ENCODE measurements at places on chromosomes 4 and X.

DNA sequence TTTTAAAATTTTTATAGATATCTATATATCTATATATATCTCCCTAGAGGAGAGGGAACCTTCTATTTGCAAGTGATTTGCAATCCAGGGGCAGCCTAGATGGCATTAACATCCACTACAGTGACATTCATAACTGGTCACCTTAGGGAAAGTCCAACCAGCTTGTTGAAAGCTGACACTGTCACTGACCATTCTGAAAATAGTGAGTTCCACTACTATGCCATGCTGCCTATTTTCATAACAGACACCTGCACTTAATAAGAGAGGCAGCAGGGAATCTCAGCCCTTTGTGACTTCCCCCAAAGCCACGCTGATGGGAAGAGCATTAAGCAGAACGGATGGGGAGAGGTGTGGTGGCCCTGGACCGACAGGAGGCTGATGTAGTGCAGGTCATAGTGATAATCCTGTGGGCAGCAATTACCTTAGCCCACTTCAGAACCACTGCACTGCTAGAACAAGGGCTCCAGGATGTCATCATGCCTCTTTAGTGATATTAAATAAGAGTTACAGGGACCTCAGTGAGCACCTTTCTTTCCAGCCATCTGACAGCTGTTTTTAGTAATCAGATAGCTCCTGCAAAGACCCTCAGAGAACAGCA lies 51.3 kb downstream of the GPRIN3 start:
- DNase-seq = no peak

GRCh38 chr4:169922632-169923276 lies 103.4 kb downstream of the MFAP3L start:
- DNase-seq = no peak

GRCh38 chr4:170769862-170770261 lies 680.1 kb upstream of the AADAT start:
- DNase-seq = no peak

- peak; percentile 51 for DNase-seq
These were observed 6.2 kb downstream of the NCAPG start for GRCh38 chr4:17817027-17817426.

DNA sequence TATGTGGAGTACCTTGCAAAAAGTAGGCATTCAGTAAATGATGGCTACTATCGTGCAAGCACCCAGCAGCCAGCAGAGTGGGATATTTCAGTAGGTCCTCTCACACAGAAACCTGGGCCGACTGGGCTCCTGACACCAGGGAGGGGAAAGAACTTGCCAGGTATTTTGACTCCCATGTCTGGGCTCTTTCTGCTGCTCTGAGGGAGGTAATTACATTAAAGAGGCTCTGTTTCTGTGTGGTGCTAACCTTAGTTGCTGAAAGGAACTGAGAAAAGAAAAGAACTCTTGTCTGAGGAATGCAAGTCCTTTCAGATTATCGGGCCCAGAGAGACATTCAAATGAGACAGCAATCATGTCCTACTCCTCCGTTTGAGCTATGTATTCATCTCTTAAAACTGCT lies 175.8 kb upstream of the MTMR8 start:
- no peak for DNase-seq

DNA sequence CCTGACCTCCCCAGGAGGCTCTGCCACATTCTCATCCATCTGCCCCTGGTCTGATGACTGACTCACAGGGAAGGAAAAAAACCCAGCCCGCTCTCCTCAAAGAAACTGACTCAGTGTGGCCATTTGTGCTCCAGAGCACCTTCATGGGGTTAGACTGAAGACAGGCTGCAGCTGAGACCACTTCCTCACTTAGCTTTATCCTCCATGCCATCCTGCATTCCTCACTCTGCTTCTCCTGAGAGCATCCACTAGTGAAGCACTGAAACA lies 35.9 kb upstream of the HPSE start:
- no peak for DNase-seq

- no peak for DNase-seq
These were observed 121.4 kb upstream of the CXorf66 start for GRCh38 chrX:140086691-140087090.

- DNase-seq = no peak
These were observed 8.8 kb upstream of the IL3RA start for GRCh38 chrX:1327651-1328304.

- DNase-seq = no peak
These were observed 80.2 kb upstream of the SORBS2 start for GRCh38 chr4:185892165-185892564.

GRCh38 chr4:36285784-36286480 lies 4.5 kb downstream of the DTHD1 start:
- DNase-seq = no peak

GRCh38 chrX:44106864-44107263 lies 133.7 kb upstream of the NDP start:
- no peak for DNase-seq

DNA sequence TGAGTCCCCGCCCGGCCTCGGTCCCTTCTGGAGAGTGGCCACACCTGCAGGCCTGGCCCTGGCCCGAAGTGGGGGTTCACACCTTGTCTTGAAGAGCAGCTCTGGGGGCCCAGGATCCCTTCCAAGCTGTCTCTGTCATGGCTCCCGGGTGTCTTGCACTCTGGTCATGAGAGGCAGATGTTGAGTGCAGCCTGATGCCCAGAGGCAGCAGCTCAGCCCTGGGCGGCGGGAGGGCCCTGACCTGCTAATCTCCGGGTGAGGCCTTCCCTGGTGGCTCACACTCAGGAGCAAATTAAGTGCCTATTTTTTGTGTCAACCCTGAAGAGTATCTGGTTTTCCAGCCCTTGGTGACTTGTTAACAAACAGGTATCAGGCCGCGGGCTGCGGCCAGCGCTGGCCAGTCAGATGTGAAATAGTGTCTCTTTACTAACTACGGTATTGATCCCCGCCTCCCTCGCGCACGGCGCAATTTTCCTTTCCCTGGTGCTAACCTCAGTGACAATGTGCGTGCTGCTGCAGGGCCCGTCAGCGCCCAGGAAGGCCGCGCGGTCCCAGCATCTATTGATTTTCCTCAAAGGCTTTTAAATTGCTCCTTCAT lies 24.2 kb downstream of the NKX1-1 start:
- DNase-seq = no peak

GRCh38 chr4:7055111-7055989 lies 12.2 kb downstream of the TADA2B start:
- no peak for DNase-seq

- no peak for DNase-seq
These were observed 51.9 kb downstream of the ATP10D start for GRCh38 chr4:47536966-47537365.

GRCh38 chr4:44235897-44236296 lies 212.7 kb downstream of the KCTD8 start:
- no peak for DNase-seq

GRCh38 chrX:13547671-13548070 lies 21.7 kb upstream of the EGFL6 start:
- no peak for DNase-seq

DNA sequence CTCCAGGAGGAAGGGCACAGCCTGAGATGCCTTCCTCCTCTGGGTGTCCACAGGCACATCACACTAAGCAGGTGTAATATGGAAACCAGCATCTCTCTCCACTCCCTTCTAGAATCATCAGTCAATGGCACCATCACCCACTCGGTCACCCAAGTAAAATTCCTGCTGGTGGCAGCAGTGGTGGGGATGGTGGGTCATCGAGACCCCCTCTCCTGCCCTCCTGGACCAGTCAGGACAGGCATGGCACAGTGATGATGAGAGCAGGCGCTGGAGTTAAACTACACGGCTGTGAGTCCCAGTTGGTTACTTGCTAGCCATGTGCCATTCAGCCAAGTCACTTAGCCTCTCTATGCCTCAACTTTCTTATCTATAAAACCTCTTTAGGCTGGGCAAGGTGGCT lies 42.5 kb downstream of the SCD5 start:
- DNase-seq = no peak

GRCh38 chrX:109336141-109336540 lies 145.7 kb downstream of the GUCY2F start:
- DNase-seq = no peak

DNA sequence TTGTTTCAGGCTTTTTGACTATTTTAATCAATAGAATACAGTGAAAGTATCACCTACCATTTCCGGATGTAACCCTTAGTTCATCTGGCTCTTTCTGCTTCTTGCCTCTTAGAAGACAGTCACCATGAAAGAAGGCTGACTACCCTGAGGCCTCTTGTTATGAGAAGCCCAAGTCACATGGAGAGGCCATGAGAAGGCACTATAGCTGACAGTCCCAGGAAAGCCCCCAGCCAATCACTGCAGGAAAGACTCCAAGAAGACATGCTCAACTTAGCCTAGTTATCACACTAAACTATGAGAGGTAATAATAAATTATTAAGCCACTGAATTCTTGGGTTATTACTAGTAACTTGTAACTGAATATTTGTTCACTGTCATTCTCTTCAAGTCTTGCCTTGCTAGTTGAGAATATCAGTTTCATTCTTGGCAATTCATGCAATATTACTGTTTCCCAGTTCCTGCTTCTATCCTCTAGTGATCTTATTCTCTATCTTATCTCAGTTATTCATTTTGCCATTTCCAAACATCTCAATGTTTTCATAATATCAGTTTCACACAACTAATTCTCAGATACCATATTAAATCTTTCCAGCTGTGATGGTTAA lies 57.1 kb upstream of the GUCY1A1 start:
- DNase-seq = no peak

DNA sequence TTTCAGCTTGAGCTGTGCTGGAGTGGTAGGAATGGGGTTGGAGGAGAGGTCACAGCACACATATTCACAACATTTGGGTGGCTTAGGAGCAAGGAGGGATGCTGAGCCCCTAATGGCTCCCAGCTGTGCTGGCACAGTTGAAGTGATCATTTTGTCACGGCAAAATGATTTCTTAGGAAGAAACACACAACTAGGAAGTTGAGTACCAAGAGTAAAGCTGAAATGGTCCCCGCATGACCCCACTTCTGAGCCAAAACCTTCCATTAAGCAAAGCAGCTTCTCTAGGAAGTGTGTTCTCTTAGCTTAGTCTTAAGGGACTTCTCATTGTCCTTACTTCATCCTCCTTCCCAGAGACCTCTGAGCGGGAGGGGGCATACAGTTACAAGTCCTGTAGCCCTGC lies 12.6 kb downstream of the CAPN6 start:
- DNase-seq = no peak

- no peak for DNase-seq
These were observed at the start of gene LGI2 for GRCh38 chr4:25030277-25031076. Gene LGI2 (minus strand): TSS chr4:25030946. CDS start chr4:25030693, 253 bp downstream.

DNA sequence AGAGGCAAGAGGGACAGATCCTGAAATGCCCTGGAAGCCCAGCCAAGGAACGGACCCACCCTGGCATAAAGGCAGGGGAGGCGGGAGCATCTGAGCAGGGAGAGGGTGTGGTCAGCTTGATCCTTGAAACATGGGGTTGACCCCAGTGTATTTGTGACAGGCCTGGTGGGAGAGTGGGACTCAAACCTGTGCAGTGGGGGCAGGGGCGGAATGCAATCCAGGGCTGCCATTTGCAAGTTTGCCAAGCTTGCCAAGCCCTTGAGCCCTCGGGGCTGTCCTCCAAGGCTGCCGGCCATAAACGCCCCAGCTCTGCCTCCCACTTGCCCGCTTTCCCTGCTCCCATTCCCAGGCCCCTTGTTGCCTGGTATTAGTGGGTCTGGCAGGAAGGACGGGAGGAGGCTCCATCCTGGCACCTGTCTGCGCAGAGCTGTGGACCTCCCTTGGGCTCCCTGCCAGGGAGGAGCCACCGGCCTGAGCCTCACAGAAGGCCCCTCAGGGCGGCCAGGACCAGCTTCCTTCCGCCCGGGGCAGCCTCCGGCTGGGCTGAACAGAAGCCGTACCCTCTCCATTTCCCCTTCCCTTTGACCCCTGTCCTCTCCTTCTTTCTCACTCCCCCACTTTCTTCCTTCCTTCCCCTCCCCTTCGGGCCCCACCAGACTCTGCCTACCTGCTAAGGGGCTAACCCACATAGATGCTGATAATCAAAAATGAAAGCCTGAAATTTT lies 661 bp downstream of the S100P start:
- no peak for DNase-seq

- DNase-seq = no peak
These were observed 489.4 kb downstream of the TECRL start for GRCh38 chr4:63919636-63920365.

DNA sequence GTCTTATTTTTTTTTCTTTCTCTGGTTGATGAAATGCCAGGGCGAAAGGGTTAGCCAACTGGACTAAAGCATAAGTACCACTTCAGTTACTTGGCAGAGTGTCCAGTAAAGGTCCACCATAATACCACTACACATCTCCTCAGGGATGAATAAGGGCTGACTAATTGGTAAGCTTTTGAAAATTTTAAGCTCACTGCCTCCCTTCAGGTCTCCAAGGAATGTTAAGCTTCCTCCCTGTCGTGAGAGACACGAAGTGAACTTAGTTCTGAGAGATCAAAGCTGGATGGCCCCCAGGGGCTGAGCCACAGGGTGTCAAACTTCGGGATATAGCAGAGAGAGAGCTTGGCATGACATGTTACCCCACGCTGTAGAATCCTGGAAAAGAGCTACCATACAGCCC lies 111.4 kb downstream of the VSIG4 start:
- DNase-seq = no peak

GRCh38 chrX:56029691-56030090 lies 202.5 kb upstream of the KLF8 start:
- no peak for DNase-seq

DNA sequence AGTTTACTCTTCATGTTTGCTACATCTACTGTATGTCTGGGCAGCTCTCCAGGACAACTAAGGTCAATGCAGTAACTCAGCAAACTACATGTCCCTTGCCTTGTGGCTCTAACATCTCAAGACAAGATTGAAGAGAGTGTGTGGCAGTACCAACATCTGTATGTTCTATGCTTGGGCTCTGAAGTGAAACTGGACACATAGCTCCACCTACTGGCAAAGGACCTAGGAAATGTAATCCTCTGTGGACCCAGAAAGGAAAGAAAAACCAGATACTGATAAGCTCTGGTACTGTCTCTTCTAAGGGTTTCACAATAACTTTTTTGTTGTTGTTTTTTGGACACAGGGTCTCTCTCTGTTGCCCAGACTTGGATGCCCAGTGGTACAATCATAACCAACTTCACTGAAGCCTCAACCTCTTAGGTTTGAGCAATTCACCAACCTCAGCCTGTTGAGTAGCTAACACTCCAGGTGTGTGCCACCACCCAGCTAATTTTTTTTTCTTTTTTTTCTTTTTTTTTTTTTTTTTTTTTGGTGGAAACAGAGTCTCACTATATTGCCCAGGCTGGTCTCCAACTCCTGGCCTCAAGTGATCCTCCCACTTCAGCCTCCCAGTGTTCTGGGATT lies 64.1 kb downstream of the QDPR start:
- peak; percentile 68 for DNase-seq

- DNase-seq = no peak
These were observed 355.2 kb downstream of the DCAF12L2 start for GRCh38 chrX:125810856-125811255.

- no peak for DNase-seq
These were observed 487.7 kb upstream of the INTU start for GRCh38 chr4:127145006-127145540.

DNA sequence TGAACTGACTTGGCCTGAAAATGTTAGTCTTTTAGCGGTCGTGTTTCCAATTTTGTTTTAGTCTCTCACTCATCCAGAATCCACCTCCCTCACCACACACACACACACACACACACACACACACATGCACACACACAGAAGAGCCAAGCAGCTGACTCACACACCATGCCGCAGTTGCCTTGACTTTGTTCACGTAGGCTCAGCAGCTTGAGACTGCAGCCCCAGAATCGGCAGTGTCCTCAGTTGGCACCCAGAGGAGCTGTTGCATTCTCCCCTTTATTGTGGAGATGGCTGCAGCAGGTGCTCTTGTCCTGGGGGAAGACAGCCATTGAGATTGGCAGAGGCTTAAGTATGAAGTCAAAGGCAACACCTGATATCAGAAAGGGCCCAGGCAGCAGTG lies 20.9 kb upstream of the XPNPEP2 start:
- peak; percentile 58 for DNase-seq

GRCh38 chr4:26082565-26082964 lies 168.5 kb downstream of the SMIM20 start:
- no peak for DNase-seq
